ENCODE measurements at places on chromosomes 7 and 10.

GRCh38 chr10:70458329-70459060 lies 17.0 kb upstream of the NODAL start:
- DNase-seq, result peak; percentile 27

- DNase-seq, result no peak
Measured at GRCh38 chr7:40455485-40455884, 320.7 kb downstream of the SUGCT start.

DNA sequence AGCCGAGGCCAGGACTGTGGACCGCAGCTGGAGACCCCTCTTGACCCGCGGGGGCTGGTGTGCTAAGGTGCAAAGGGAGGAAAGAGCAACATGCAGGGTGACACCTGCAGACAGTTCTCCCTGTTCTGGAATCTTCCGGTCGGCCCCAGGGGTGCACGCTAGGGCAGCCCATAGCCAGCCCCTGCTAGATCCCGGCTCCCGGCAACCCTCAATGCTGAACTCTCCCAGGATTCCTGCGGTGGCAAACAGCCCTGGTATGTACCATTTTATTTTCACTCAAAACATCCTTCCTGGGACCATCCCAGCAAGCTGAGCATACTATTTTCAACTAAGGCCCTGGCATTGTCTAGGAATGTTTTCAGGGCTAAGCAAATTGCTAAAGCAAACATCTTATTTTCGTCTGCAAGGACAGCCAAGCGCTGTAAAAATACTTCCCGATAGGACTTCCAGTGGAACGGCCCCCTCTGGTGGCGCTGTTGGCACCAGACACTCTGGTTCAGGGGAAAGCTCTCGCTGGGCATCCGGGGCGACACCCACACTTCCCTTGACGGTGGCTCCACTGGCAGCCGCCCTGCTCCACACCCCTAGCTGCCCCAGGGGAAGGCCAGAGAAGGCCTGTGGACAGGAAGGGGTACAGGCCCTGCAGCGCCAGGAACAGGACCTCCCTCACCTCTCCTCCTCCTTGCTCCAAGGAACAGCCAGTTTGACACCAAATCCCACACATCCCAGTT lies 99.4 kb downstream of the CTBP2 start:
- DNase-seq, result peak; percentile 80

- no peak for DNase-seq
Measured at GRCh38 chr10:1852841-1853240, 115.5 kb upstream of the ADARB2 start.

DNA sequence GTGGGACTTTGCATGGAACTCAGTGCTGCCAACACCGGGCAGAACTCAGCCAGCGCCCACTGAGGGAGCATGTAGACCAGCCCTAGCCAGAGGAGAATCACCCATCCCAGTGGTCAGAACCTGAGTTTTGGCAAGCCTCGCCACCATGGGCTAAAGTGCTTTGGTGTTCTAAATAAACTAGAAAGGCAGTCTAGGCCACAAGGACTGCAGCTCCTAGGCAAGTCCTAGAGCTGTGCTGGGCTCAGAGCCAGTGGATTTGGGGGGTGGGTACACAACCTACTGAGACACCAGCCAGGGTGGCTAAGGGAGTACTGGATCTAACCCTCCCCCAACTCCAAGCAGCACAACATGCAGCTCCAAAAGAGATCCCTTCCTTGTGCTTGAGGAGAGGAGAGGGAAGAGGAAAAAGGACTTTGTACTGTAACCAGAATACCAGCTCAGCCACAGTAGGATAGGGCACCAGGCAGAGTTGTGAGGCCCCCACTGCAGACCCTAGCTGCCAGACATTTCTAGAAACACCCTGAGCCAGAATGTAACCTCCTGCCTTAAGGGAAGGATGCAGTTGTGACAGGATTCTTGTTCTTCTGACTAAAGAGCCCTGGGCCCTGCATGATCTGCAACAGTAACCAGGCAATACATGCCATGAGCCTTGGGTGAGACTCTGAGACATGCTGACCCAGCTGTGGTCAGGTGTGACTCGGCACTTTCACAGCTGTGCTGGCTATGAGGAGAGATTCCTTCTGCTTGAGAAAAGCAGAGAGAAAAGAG lies 24.4 kb downstream of the GSDME start:
- DNase-seq, result no peak

DNA sequence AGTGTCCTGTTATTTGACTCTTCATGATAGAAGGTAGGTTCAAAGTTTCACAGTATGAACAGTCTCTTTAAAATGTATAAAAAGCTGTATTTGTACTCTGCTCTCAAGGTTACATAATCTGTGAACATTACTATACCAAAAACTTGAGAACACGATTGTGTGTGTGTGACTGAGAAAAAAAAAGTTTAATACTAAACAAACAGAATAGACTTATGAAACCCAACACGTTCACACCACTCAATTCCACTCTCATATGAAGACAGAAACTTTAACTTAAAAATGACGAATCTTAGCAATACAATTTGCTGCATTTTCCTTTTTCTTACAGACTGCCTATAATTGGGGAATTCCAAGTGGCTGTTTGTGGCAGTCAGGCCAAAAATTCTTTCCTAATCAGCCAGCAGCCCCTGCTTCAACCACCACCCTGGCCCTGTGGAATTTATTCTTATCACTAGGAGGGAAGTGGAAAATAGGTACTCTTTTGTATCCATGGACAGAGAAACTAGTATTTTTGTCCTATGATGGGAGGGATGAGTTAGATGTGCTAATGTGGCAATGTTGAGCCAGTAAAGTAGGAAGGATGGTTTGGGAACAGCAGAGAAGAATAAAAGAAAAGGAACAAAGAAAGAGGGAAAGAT lies 42.8 kb downstream of the MINDY3 start:
- DNase-seq, result no peak

DNA sequence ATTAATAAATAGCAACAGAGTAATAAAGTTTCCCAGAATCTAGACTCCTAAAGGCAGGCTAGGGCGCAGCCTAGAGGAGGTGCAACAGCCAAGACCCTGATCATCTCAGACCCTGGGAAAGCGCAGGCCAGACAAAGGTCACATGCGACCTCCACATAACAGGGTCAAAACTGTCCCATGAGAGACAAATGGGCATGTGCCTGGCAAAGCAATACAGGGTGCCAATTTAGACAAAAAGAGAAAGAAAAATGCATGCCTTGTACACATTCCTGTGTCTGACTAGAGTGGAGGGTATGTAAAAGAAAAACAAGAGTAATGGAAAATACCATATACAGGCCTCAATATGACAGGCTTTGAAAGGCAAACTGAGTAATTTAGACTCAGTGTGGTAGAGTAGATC lies 22.2 kb downstream of the MPP7 start:
- no peak for DNase-seq

DNA sequence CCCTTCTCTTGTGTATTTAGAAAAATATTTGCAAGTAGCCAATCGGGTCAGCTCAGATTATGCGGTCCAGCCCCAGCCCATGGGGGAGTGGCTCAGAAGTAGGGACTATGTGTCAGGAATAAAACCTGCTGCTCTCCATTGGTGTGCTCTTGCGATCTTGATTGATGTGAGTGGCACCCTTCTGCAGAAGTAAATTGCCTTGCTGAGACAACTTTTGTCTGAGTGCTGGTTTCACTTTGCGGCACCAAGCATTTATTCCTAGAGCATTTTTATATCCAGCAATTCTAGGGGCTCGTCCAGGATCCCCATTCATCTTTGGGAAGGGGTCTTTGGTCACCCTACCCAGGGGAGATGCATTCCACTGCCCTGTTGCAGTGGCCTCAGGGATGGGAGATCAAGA lies 26.1 kb upstream of the FAM221A start:
- DNase-seq, result no peak

DNA sequence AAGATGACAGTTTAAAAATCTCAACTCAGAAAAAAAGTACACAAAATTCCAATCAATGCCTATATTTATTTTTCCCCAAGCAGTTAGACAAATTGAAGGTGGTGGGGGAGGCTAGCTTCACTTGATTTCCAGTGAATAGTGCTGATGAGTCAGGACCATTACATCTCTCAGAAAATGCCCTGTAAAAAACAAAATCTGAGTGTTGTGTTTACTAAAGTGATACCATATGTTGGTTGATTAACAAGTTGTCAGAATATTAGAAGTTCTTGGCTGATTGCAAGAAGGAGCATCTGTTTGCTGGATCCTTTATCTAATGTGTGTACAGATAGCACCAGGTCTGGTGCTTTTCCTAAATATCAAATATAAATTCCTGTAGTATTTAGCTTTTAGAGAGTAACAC lies 31.3 kb upstream of the KIAA1217 start:
- DNase-seq, result no peak

DNA sequence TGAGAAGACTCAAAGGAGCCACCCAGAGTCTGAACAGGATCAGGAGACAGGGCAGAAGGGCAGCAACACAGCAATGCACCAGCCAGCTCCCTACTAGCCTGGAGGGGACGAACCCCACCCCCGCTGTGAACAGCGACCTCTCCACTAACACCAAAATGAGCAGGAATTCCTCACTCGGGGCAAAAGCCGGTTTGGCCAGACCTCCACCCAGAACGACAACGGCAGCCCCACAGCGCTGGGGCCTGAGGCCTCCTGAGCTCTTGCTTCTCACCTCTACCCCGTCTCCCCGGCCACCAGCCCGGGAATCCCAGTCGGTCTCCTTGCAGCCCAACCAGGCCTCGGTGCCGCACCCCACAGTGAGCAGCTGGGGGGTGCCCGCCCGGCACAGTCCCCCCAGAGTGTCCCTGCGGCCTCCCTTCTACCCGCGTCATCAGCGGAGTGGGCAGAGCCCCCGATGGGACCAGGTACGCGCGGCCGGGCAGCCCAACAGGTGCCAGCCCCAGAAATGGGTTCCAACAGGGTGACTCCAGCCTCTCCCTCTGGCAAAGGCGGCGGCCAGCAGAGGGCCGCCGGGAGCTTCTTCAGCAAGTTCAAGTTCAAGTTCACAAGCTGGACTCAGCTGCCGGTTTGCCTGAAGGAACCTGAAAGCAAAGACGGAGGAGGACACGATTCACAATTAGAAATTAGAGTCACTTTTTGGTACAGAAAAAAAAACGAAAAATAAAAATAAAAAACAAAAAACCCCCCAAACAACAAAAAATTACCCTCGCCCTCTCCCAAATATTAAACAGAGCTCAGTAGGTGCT lies 129.0 kb downstream of the MARCHF5 start:
- no peak for DNase-seq

GRCh38 chr7:167090-167855 lies 25.1 kb upstream of the FAM20C start:
- DNase-seq, result no peak

DNA sequence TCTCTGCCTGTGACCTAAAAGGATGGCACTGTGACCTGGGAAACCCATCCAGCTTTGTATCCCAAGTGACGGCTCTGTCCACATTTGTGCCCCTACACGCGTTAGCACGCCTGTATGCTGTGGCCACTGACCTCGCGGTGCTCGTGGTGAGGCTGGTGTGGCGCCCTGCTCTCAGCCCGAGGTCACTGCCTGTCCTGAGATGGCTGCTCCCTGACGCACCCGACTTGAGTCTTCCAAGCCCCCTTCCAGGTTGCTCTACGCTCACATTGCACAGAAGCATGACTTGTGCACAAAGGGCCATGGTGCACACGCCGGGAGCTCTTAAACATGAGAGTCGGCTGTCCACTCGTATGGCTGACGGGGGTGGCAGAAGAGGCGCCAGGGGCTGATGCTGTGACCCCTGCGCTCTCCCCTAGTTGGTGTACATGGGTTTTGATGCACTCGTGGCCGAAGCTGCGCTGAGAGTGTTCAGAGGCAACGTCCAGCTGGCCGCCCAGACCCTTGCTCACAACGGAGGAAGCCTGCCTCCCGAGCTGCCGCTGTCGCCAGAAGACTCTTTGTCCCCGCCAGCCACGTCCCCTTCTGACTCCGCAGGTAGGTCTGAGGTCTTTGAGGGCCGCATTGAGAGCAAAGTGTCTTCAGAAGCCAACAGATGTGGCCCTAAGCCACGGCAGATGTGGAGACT lies 33.5 kb downstream of the WDR86 start:
- DNase-seq, result no peak

DNA sequence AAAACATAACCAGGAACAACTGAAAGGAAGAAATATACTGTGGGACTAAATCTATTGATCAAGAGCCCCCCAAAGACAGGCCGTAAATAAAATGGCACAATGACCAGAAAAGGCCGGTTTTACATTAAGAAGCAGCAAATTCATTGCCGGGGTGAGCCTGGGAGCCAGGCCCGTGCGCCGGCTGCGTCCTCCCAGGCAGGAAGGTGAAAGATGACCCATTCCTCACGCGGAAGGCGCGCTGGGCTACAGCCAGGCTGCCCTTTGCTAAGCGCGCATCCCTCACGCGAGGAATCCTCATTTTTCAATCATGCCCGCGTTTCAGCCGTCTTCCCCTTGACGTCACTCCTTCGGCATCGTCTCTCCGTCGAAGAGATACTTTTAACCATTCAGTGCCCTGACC lies 47.6 kb upstream of the MGMT start:
- DNase-seq, result no peak

- DNase-seq, result no peak
Measured at GRCh38 chr10:43287056-43288007, 20.5 kb upstream of the RASGEF1A start.

GRCh38 chr7:15561835-15562234 lies at the start of gene AGMO:
Gene AGMO, minus strand, starts transcription at chr7:15562015.
- no peak for DNase-seq

DNA sequence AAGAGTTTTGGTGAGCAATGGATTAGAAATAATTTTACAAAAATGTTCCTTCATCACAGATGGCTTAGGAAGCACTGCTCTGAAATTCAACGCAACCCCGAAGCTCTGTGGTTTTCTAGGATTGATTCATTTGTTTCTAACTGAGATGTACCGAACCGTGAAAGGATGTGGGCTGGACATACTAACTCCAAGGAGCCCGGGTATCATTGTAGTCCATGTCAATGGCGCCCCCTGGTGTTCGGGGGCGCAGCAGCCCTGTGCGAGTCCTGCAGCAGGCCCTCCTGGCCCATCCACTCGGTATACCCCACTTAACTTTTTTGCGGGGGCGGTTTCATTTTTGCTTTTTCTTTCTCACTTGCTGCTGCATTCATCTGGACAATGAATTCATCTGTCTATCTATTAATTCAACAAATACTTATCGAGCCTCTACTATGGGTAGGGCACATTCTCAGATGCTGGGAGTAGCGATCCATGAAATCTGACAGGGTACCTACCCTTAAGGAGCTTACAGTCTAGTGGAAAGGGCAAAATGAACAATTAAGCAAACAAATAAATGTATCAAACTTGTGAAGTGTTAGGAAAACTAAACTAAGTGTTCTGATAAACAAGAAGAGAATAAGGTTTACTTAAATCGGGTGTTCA lies 25.2 kb upstream of the ITPRID1 start:
- peak; percentile 59 for DNase-seq

DNA sequence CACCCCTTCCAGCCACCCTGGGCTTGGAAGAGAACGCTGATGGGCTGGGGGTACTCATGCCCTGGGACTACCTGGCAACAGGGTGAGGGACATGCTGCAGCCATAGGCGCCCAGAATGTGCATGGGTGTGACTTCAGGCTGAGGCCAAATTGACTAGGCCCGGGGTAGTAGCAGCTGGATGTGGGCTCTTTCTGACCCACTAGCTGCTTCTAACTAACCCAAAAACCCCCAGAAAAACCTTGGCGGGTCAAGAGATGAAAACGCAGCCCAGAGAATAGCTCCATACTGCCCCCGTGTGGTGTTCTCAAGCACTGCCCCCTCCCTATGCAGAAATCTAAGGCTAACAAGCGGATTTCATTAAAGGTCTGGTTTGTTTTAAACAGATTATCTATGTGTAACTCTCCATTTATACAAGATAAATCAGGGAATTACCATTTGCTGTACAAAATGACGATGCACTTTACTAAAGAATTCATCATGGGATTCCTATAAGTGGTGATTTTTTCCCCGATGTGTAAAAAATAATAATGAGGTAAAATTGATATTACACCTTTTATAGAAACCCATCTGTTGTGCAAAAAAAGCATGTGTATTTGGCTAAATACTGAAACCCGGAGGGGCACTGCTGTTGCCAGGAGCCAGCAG lies 4.2 kb downstream of the SMARCD3 start:
- peak; percentile 28 for DNase-seq

All from astrocyte of the cerebellum (primary cell).